Endothelial cell of umbilical vein (primary cell): ENCODE measurements at places on chromosomes 16 and 17. TPM values are rescaled to one million over a fixed set of nuclear protein-coding genes. Genes with fewer than 3 reads are reported as not detected.

- no peak overlapping the region for H3K27ac ChIP-seq
- no peaks in the 10 kb centered on the region for H3K36me3 ChIP-seq
- H3K4me1 ChIP-seq = peaks cover 2% of the 10 kb centered on the region
These were observed 5.1 kb upstream of the PERCC1 start for GRCh38 chr16:1425616-1426370.

The NPIPB6 gene
- total RNA-seq = 1.1 and 5.0 TPM in 2 replicates

DNA sequence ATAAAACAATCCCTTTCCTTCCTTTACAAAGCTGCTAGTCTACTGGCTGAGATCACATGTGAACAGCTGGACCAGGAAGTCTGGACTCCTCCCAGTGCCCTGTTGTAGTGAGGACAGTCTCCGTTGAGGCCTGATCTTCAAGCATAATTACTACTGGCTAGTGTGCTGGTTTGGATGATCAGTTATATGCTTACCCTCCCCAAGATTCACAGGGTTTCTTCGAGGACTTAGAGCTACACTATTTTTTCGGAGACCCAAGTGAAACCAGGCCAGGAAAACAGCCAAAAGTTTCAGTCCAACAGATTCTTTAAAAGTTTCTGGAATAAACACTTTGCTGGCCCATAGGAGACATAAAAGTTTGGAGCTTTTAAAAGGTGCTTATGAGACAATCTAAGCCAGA is 194.9 kb upstream of the CDH11 start:
- no peak overlapping the region for H3K4me3 ChIP-seq
- no peak overlapping the region for H3K27ac ChIP-seq
- no peak for DNase-seq
- H3K27me3 ChIP-seq = no peaks in the 10 kb centered on the region
- no peaks in the 10 kb centered on the region for H3K4me1 ChIP-seq

GRCh38 chr17:45573924-45574770 is 83.6 kb upstream of the PLEKHM1 start:
- H3K4me3 ChIP-seq = no peak overlapping the region
- no peaks in the 10 kb centered on the region for H3K27me3 ChIP-seq
- H3K27ac ChIP-seq = no peak overlapping the region

The SHISA9 gene
- total RNA-seq = not detected in 2 replicates

- H3K27ac ChIP-seq = no peak overlapping the region
- no peak overlapping the region for H3K4me3 ChIP-seq
- H3K36me3 ChIP-seq = no peaks in the 10 kb centered on the region
- peaks cover 26% of the 10 kb centered on the region for H3K4me1 ChIP-seq
- no peaks in the 10 kb centered on the region for H3K27me3 ChIP-seq
These were observed 11.1 kb downstream of the C16orf86 start for GRCh38 chr16:67677712-67678111.

DNA sequence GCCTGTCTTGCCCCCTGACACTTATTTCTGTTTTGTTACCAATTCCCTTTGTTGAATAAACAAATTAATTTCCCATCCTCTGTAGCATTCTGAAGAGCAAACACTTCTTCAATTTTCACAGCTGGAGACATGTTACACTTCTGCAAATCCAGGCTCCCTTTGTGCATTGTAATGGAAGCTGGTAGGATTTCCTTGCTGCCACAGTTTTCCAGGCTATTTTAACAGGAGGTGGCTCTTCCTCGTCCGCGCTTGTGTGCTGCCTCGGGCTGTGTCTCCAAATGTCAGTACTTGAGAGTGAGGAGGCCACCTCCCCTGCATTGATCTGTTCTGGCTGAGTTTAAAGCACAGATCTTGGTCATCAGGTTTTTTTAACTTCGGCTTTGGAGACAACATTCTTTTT is 40.0 kb downstream of the SOST start:
- DNase-seq = no peak
- H3K27me3 ChIP-seq = no peaks in the 10 kb centered on the region
- H3K36me3 ChIP-seq = no peaks in the 10 kb centered on the region
- H3K27ac ChIP-seq = no peak overlapping the region

The CETP gene
- total RNA-seq = 2.8 and 3.3 TPM in 2 replicates

GRCh38 chr17:57875290-57876022 is 25.6 kb upstream of the MRPS23 start:
- H3K36me3 ChIP-seq = peaks cover 2% of the 10 kb centered on the region
- DNase-seq = peak; percentile 98
- no peaks in the 10 kb centered on the region for H3K27me3 ChIP-seq
- no peak overlapping the region for H3K4me3 ChIP-seq
- peaks cover 58% of the 10 kb centered on the region for H3K4me1 ChIP-seq
- H3K27ac ChIP-seq = peak overlapping the region; percentile 96

DNA sequence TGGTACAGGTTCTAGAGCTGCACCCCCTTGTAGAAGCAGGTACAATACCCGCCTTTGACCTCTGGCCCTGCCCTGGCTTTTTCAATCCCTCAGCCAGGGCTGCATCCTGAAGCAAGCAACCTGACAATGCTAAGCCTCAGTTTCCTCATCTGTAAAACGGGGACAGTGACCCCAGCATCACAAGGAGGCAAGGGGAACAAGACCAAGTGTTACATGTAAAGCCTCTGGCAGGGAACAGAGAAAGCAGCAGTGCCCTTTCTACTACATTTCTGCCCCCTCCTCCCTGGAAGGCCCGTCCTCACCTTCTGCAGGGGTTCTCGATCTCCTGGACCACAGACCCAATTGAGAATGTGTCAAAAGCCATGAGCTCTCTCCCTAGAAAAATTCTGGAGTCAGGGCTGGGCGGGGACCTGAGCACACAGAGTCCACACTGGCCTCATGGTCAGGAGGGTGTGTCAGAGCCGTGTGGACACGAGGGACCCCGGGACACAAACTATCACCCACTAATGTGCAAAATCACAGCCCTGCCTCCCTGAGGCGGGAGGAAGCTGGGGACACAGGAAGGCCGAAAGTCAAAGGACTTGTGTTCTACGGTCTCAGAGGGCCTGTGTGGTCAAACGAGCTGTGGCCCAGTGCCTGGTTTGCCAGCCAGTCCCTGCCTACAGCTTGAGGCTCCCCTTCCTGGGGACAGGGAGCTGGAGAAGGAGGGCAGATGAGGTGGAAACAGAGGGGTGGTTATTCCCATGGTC is 27.5 kb downstream of the LRRC75A start:
- no peak overlapping the region for H3K27ac ChIP-seq
- DNase-seq = no peak
- H3K27me3 ChIP-seq = no peaks in the 10 kb centered on the region
- H3K36me3 ChIP-seq = no peaks in the 10 kb centered on the region

DNA sequence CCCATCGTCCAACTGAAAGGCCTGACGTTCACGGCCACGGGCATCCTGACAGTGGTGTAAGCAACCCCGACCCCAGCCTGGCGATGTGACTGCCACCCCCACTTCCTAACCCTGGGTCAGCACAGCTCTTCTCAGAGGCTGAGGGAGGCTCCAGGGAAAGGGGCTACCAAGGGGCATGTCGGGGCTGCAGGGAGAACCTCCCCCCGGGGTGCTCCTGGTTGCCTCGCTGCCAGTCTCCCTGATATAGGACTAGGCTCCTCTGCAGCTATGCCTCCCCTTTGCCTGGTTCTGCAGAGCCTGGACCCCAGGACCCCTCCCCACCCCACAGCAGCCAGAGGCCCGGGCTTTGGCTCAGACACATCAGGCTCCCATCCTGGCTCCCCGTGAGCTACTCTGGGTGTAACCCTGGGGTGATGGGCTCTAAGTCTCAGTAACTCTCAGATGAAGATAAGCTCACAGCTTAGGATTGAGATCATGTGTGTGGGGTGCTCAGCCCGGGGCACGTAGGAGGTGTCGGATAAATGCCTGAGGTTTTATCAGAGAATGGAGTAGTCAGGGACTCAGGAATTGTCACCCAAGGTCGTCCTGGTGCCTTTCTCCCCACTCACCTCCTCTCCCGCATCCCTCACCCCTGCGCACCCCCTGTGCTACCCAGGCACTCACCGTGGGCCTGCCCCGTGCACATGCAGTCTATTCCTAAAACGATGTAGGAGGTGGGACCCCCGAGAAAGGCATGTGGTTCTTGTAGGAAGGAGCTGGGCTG is 10.6 kb downstream of the ITGAD start:
- H3K27me3 ChIP-seq = no peaks in the 10 kb centered on the region
- DNase-seq = no peak
- no peaks in the 10 kb centered on the region for H3K4me1 ChIP-seq
- H3K36me3 ChIP-seq = no peaks in the 10 kb centered on the region
- no peak overlapping the region for H3K27ac ChIP-seq
- H3K4me3 ChIP-seq = no peak overlapping the region

DNA sequence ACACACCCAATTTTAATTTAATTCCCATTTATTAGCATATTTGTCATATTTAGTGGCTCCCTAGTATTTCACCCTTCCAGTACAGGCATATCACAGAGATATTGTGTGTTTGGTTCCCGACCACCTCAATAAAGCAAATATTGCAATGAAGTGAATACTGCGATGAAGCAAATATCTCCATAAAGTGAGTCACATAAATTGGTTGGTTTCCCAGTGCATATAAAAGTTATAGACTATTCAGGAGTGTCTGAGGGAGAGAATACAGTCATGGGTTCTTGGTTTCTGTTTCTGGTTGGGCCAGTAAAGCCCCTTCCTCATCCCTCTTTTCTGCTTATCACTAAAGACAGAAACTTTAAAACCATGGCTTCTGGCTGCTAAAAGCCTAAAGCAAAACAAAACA is 295.4 kb upstream of the AXIN2 start:
- H3K36me3 ChIP-seq = no peaks in the 10 kb centered on the region
- no peak overlapping the region for H3K27ac ChIP-seq
- no peak for DNase-seq
- no peaks in the 10 kb centered on the region for H3K27me3 ChIP-seq

DNA sequence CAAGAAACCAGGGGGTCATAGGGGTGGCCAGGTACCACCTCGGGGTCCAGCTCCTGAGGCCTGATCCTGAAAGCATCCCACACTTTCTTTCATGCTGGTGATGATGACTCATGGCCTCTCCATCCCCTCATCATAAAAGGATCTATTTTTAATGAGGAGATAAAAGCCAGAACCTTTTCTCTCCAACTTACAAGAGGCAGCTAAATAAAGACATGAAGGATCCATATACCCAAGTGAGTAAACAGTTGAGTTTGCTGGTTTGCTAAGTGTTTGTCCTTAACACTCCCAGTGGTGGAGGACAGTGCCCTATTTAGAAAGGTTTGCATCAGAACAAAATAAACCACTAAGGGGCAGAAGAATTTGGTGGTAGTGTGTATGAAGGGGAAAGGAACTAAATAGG is 383.8 kb downstream of the GRIN2A start:
- H3K27me3 ChIP-seq = no peaks in the 10 kb centered on the region
- DNase-seq = no peak
- no peak overlapping the region for H3K4me3 ChIP-seq
- no peak overlapping the region for H3K27ac ChIP-seq
- peaks cover 22% of the 10 kb centered on the region for H3K4me1 ChIP-seq
